Skeletal muscle cell (primary cell): ENCODE measurements at places on chromosomes 2 and 18.

- DNase-seq, result no peak
Observed at GRCh38 chr2:230742781-230743180, 30.1 kb downstream of the CAB39 start.

DNA sequence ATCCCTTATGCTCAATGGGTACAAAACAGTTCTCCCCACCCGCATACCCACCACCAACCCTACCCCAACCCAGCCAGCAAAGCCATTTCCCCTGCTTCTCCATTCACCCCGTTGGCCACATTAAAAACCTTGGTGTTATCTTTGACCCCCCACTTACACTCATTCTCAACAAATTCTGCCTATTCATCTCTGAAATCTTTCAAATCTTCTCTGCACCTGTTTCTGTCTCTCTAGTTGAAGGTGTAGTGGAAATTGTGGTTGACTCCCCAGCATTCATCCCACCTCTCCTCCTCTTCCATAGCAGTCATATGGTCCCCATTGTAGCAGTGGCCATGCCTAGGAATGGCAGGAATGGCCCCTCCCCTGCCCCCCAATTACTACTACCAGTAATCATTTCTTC, 20.5 kb upstream of the TET3 start:
- no peak for DNase-seq

GRCh38 chr2:105769504-105769903, 24.8 kb downstream of the NCK2 start:
- no peak for DNase-seq

GRCh38 chr2:239272626-239273025, 128.2 kb downstream of the HDAC4 start:
- no peak for DNase-seq

- no peak for DNase-seq
Observed at GRCh38 chr2:2870106-2870505, 507.5 kb downstream of the EIPR1 start.

DNA sequence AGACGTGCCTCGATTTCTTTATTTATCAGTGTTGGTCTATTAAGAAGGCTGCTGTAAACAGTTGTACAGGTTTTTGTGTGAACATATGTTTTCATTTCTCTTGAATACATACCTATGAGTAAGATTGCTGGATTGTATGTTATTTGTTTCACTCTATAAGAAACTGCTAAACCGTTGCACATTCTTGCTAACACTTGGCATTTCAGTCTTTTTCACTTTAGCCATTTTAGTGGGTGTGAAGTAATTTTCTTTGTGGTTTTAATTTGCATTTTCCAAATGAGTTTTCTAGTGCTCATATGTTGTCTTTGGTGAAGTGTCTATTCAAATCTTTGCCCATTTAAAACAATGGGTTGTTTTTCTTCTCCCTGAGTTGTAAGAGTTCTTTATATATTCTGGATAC, 221.5 kb upstream of the SMAD7 start:
- no peak for DNase-seq

DNA sequence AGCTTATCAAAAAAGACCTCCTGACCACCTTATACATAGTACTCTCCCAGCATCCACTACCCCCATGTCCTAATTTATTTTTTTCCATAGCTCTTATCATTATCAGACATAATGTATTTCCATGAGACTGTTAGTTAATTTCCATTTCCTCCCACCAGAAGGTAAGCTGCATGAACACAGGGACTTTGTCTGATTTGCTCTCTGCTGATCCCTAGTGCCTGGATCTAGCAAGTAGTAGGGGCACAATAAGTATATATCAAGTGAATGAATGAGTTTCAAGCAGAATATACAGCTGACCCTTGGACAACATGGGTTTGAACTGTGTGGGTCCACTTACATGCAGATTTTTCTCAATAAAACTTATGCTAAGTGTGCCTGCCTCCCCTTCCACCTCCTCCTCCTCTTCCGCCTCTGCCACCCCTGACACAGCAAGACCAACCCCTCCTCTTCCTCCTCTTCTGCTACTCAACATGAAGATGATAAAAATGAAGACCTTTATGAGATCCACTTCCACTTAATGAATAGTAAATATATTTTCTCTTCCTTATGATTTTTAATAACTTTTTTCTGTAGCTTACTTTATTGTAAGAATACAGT, 53.8 kb downstream of the CTAGE1 start:
- DNase-seq, result no peak

GRCh38 chr18:46009125-46009840, 42.2 kb upstream of the EPG5 start:
- no peak for DNase-seq

GRCh38 chr2:24742730-24743129, 50.5 kb downstream of the PTRHD1 start:
- DNase-seq, result no peak

DNA sequence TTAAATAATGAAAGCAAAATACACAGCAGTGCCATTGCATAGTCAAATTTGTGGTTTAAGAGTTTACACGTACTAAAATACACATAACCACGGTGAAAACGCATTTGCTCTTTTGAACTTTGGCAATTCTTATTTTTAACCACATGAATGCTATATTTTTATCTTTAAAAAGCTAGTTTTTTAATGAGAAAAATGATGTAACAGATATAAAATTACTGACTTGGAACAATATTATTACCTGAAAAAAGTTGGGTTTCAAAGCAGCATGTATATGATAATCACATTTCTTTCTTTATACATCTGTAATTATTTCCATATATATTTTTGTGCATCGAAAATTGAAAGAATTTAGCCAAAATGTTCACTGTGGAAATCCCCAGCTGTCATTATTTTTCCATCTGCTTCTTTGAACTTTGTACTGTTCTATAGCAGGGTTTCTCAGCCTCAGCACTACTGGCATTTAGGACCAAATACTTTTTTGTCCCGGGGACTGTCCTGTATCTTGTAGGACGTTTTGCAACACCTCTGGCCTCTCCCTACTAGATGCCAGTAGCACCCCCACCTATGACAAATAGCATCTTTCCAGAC, 75.9 kb upstream of the CAB39 start:
- DNase-seq, result no peak

DNA sequence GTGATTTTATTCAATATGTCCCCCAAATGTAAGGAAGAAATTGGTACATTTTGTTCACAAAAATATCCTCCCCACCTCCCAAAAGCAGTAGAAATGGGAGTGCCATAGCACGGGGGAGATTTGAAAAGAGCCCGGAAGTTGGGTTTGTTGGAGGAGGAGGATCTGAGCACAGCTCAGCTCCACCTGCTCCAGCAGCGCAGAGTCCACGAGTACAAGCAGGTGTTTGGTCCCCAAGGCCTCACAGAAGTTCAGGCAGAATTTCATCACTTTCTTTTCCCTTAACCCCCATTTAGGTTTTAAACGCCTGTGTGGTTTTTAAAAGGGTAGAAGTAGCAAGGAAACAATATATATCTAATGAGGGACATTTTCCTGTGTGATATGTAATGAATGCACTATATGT, 56.0 kb downstream of the TRAPPC12 start:
- no peak for DNase-seq

DNA sequence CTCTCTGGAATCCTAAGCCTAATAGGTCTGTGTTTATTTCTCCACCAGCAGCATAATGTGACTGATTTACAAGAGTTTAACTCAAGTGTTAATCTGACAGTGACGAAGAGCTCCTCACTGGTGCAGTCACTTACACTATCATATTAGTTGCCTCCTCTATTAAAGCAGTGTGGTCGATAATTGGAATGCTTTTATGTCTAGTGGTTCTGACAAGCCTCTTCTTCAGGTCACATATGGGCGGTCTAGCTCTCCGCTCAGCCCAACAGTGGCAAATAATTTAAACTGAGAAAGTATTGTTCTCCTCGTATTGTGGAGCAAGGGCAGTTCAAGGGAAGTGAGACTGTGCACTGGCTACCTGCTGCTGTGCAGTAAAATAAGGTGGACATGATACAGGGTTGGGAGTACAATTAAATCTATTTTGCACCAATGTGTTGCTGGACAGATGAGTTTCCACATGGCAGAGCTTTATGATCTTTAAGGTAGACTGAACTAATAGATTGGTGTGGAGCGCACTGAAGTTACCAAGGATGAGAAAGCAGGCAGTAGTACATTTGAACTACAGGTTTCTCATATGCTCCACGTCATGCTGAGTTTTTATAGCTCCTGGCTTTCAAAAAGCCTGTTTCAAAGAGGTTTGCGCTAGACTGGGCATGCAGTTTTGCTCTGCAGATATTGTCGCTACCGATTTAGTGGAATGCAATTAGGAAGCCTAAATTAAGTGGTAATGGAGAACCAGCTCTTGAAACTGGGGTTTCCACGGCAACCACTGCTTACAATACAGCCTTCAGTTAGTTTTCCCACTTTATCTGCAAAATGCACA, 151.7 kb upstream of the POU3F3 start:
- DNase-seq, result no peak

GRCh38 chr2:65320042-65320725, 92.6 kb downstream of the ACTR2 start:
- DNase-seq, result peak; percentile 92

- DNase-seq, result peak; percentile 6
Observed at GRCh38 chr2:16215902-16216557, 275.7 kb downstream of the MYCN start.

GRCh38 chr2:73736855-73737779, at the start of gene TPRKB:
Gene TPRKB, minus strand, starts transcription at chr2:73737345. Its CDS starts 2,776 bp downstream, at chr2:73734569.
- DNase-seq, result peak; percentile 92

- DNase-seq, result no peak
Observed at GRCh38 chr2:156343096-156343939, 10.8 kb upstream of the NR4A2 start.

GRCh38 chr2:25178976-25179375, 10.6 kb upstream of the POMC start:
- DNase-seq, result no peak

- no peak for DNase-seq
Observed at GRCh38 chr2:25112113-25112512, 56.3 kb downstream of the POMC start.

DNA sequence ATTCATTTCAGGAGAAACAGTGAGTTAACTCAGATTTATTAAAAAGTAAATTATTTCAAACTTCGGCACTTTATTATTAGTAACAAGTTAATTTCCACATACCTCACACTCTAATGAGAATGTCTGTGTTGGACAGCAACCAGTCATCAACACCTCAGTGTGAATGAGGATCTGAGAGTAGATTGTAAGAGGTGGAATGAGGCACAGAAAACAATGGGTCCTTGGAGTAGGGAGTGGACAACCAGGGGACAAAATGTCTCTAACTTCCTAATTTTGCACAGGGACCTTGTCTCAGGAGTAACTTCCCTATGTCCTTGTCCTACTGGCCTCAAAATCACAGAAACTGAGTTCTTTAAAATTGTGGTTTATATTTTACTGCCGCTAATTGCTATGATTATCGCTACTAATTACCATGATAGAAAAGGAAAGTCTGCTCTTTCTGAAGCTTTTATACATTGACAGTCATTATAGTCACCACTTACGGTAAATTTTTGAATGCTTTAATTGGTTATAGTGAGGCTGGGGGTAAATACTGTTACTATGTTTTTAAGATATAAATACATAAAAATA, 82.2 kb upstream of the LRPPRC start:
- DNase-seq, result no peak

DNA sequence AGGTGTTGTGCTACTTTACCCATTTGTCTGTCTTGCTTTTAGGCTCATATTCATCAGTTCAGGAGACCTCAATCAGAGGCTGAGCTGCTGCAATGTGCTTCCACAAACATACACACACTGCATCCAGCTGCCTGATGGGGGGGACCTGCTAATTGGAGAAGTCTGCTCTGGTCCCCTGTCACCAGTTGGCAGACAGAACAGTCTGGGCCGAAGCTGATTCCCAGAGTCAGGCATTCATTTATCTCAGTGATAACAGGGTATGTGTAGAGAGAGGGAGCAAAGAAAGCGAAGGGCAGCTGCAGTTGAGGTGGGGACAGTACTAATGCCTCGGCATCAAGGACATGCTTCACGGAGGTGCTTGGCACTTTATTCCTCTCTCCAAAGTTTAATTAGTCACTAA, 584.3 kb upstream of the PIK3C3 start:
- no peak for DNase-seq

DNA sequence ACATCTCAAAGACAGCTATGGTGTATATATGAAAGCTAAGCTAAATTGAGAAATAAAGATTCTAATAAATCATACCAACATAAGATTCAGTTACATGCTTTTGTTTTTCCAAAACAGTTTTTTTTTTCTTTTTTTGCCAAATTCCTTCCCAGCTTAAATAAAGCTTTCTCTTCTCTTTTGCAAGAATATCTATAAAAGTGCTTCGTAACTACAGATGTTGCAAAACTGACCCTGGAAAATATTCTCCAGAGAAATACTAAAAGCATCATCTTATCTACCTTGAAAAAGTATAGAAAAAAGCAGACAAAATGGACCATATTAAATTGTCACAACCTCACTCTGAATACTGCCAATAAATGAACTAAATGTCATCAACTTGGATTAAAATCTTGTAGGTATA, 38.7 kb downstream of the FANCL start:
- no peak for DNase-seq

- no peak for DNase-seq
Observed at GRCh38 chr2:189012351-189012750, 38.2 kb downstream of the COL3A1 start.

GRCh38 chr2:201470821-201471731, 19.5 kb downstream of the STRADB start:
- no peak for DNase-seq

GRCh38 chr18:12656605-12656937, 1.3 kb downstream of the SPIRE1 start:
- no peak for DNase-seq

DNA sequence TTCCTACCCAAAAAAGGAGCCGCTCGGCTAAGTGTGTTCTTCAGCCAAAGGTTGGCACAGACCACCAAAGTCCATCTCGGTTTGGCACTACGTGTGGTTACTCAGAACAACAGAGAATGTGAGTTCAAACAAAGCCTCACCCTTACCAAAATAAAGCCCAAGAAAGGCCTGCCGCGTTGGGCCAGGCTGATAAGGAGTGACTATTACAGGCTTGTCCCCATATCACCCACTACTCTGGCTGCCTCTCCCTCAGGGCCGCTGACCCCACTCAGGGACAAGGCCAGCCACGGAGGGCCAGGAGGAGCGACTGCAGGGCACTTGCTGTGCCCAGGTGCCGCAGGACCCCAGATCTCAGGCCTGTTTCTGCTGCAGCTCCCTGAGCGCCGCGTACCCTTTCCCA, 13.8 kb downstream of the HS1BP3 start:
- DNase-seq, result no peak

- no peak for DNase-seq
Observed at GRCh38 chr2:149112713-149113112, 74.2 kb downstream of the LYPD6B start.

DNA sequence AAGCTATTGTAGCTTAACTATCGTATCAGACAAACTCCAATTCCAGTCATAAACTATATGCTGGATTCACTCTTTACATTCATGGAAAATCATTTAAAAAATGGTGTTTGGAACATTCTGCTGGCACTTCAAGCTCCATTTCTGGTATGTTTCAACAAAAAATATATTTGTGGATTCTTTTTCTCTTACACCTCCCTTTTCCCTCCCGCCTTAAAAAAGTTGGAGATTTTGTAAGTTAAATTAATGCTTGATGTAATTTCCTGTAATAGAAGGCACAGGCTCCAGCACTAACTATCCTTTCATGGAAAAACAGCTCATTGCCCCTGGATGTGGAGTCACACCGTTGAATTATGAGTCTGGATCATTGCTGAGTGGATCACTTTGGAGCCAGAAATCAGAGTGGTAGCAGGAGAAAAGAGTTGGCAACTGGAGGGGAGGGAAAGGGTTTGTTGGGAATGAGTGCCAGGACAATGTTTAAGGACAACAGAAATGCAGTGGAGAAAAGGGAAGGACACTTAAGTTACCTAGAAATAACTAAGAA, 102.8 kb downstream of the ICOS start:
- DNase-seq, result no peak
